ENCODE measurements at places on chromosomes 7 and 10.

- no peak for DNase-seq
Measured at GRCh38 chr7:33849004-33849403, 56.3 kb upstream of the BMPER start.

GRCh38 chr7:55641811-55642210 is 69.5 kb upstream of the VOPP1 start:
- peak; percentile 31 for DNase-seq

- no peak for DNase-seq
Measured at GRCh38 chr10:48801001-48801421, 116.3 kb downstream of the WDFY4 start.

DNA sequence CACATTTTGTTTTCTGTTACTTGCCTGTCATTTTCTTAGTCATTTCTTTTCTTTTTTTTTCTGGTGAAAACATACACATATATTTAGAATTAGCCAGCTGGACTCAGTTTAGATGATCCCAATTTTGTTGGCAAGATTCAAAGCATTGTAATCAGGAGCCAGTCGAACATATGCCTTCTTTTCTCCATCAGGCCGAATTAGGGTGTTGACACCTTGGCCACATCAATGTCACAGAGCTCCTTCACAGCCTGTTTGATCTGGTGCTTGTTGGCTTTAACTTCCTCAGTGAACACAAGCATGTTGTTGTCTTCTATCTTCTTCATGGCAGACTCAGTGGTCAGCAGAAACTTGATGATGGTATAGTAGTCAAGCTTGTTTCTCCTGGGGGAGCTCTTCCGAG is 32.6 kb downstream of the PHF14 start:
- DNase-seq, result no peak

- no peak for DNase-seq
Measured at GRCh38 chr7:121871188-121871587, 1.8 kb upstream of the PTPRZ1 start.

GRCh38 chr10:34539533-34540315 is 275.4 kb downstream of the PARD3 start:
- no peak for DNase-seq

DNA sequence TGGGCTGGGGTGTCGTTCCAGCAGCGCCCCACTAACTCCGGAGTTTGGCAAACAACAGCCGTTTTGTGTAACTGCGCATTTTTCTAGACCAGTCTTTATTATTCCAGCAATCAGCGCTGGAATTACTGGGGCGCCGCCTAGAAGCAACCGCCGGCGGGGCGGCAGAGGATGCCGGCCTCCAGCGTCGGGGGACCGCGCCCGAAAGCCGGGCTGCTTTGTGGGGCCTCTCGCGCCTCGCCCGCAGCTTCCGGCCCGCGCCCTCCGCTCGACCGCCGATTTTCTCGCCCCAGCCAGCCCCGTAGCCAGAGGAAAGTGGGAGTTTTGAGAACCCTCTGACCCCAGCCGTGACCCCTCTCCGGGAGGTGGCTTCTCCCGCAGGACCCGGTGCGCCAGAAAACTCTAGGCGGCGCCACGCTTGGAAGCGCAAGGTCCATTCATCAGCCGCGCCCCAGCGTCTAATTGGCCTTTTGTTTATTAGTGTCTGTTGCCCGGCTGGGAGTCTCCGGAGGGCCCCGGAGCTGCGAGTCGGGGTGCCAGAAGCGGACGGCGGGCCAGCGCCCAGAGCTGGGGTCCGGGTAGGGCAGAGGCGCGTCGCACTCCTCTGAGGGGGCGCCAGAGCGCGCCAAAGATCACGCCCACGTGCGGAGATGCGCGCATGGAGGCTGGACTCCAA is 10.7 kb downstream of the EMX2 start:
- DNase-seq, result no peak

DNA sequence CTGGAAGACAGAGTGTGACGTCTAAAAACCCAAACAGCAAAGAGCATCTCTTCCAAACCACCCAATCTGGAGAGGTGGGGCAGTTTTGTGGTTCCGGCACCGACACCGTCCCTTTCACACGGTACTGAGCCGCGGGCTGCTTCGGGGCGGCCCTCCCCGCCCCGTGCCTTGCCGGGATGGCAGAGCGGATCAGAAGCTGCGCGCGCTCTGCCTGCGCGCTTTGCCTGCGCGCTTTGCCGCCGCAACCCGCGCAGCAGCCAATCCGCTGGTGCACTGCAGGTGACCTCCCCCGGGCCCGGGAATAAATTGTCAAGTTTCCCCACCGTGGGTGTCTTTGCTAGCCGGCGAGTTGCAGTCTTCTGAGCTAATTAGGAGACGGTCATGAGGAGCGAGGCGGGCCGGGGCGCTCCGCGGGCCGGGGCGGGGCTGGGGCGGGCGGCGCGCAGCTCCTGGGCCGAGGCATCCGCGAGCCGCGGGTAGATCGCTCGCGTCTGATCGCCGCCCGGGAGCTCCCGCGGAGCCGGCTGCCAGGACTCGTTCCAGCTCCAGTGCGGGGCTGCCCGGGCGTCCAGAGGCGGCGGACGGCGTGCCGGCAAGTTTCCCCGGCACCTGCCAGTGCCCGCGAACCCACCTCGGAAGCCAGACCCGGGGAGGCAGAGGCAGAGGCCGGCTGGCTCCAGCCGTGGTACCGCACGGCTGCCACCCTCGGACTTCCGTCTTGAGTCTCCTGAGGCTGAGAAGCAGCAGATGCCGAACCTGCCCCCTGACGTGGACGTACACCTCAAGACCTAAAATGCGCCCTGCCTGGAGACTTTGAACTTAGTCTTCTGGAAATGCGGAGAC is 536.0 kb upstream of the GALNT17 start:
- DNase-seq, result no peak

DNA sequence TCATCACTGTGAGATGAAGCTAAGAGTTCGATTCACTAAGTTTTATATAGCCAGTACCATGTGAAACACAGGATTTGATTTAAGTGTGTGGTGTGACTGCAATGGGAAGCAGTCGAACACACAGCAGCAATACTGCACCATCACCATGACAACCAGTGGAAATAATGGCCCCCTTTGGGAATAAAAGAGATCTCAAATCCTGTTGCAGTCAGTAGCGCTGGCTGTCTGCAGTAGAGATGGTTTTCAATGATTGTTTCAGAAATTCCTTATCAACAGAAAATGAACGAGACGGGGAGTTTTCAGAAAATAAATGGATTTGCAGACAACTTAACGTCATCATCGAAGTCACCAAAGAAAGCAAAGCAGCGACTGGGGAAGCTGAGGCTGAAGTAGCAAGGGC is 91.0 kb downstream of the PTPRE start:
- DNase-seq, result no peak

- DNase-seq, result no peak
Measured at GRCh38 chr7:29563590-29564495, at the start of gene PRR15. Gene PRR15, plus strand, starts transcription at chr7:29563835. Its CDS starts 2,495 bp downstream, at chr7:29566330.

GRCh38 chr10:34825414-34825813 is 10.3 kb upstream of the PARD3 start:
- DNase-seq, result no peak

GRCh38 chr10:24792638-24793037 is 69.0 kb upstream of the ARHGAP21 start:
- DNase-seq, result no peak

GRCh38 chr7:139044813-139045794 is 9.3 kb upstream of the ZC3HAV1L start:
- peak; percentile 32 for DNase-seq

- DNase-seq, result no peak
Measured at GRCh38 chr10:102678842-102679289, 34.6 kb downstream of the TRIM8 start.

GRCh38 chr7:28998105-28998504 is 40.0 kb upstream of the TRIL start:
- no peak for DNase-seq

DNA sequence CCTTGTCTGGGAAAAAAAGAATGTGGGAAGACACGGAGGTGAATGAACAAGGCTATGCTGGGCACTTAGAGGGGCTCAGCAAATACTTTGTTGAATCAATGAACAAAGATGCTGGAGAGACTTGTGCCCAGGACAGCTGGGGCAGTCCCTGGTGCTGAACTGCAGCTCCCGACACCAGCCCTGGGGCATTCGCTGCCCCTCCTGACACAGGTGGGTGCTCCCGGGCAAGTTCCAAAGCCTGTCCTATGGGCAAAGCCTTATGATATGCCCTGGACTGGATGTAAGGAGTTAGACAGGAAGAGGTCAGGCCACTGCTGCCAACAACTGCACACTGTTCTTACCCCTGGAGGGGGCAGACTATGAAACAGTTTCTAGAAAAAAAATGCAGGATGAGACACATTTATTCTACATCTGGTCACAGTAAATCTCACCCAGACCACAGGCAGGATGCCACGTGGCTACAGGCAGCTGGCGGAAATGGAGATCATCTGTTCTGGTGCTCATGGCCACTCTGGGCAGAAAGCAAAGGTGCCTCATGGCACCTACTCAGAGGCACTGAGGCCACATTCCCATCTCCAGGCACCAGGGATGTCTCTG is 21.9 kb upstream of the FRAT2 start:
- DNase-seq, result no peak

GRCh38 chr10:89093728-89094127 is 103.1 kb downstream of the FAS start:
- DNase-seq, result no peak

GRCh38 chr7:3575753-3576531 is 274.9 kb downstream of the SDK1 start:
- no peak for DNase-seq

DNA sequence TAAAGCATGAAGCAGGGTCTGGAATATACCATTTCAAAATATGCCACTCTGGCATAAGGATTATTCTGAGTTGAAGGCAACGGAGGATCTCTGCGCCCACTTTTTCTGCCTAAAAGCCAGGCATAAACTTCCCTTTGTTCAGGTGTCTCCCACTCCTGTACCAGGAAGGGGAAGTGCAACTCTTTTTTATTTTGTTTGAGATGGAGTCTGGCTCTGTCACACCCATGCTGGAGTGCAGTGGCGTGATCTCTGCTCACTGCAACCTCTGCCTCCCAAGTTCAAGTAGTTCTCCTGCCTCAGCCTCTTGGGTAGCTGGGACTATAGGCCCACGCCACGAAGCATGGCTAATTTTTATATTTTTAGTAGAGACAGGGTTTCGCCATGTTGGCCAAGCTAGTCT is 18.2 kb downstream of the SVIL start:
- no peak for DNase-seq

DNA sequence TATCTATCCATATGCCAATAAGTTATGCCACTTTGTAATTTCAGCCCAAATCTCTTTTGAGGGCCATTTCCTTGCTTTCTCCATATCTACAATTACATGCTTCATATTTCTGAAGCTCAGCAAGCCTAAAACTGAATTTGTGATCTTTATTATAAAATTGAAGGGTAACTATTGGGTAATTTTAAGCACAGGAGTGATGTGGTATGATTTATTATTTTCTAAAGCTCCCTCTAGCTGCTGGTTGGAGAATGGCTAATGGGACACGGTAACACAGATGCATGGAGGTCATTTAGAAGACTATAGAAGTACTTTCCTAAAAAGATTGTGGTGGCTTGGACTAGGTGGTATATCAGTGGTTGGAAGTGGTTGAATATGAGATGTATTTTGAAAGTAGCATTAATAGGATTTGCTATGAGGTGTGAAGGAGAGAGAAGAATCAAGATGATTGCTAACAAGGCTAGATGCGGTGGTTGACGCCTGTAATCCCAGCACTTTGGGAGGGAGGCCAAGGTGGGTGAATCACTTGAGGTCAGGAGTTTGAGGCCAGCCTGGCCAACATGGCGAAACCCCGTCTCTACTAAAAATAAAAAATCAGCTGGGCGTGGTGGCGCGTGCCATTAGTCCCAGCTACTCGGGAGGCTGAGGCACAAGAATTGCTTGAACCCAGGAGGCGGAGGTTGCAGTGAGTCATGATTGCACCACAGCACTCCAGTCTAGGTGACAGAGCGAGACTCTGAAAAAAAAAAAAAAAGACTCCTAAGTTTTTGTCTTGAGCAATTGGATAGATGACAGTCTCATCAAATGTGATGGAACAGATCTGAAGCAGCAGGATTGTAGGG is 13.9 kb downstream of the KLHDC10 start:
- DNase-seq, result no peak

- DNase-seq, result no peak
Measured at GRCh38 chr10:114420811-114421485, 16.6 kb upstream of the AFAP1L2 start.

- DNase-seq, result no peak
Measured at GRCh38 chr10:133465950-133466474, 12.3 kb downstream of the SCART1 start.

DNA sequence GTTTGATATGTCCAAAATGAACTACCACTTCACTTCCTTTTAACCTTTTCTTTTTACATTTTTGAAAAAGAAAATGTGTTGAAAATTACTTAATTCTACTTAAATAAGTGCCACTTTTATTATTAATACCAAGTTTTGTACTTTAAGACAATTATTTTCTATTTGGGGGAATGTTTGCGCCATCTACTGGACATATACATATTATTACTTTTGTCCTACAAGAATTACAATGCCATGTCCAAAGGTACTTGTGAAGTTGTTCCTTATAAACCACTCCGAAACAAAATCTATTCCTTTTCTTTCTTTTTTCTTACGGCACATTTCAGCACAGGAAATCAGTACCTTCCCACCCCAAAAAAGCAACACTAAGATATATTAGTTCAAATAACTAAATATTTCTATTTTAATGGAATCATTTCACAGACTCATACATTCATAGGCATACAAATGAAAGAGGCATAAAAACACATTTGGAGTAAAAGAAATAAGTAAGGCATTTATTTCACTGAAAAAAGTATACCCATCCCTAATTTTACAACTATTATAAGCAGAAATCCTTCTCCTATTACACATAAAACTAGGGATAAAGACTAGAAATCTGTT is 169.9 kb downstream of the RNF133 start:
- no peak for DNase-seq

DNA sequence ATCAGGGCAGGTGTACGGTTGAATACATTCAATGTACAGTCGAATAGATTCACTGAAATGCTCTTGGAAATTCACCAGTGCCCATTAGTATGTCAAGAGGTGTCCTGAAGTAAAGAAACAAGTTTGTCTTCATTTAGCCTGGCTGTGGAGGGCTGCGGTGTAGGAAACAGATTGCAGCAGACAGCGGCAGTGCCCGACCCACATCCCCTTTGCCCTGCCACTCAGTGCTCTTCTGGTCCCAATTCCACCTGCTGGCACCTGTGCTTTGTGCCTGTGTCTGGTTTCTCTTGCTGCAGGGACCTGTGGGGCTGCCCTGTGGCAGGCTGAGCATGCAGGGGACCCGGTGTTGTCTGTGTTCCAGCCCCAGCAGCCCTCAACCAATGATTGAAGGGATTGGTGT is 183.7 kb downstream of the RPS24 start:
- DNase-seq, result no peak
